ENCODE measurements at places on chromosomes 7 and 10.

DNA sequence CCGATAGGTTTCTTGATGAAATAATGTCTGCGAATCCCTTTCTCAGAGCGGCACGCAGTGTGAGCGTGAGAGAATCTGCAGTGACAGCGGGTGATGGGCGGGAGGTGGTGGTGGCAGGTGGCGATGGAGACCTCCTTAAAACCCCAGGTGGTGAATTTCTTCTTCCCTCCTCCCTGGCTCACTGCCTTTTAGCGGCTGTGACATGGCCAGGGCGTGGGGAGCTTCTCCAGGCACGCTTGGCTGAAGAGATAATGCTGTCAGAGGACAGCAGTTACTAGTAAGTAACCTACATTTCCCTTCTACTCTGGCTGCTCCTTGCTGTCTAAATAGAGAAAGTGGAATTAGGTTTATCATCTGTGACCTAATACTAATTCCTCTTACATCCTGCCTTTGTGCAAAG lies 141.4 kb upstream of the INSYN2A start:
- DNase-seq = no peak

DNA sequence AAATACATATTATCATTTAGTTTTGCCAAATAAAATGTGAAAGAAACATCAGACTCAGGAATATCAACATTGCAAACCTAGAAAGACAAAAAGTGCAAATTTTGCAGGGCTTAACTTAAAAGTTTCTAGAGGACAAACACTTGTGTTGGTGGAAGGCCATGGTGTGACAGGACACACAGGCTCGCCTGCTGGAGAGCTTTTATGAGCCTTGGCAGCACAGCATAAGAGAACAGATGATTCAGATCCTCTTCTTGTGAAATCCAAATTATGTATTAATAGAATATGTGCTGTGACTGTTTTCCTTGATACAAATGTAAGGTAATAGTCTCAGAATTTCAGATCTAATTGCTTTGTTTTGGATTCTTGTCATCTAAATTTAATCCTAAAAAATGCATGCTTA lies 72.9 kb upstream of the ABCB5 start:
- DNase-seq = peak; percentile 43

GRCh38 chr10:103284170-103284569 lies 7.2 kb downstream of the INA start:
- DNase-seq = no peak

- no peak for DNase-seq
These were observed 128.6 kb upstream of the KCTD7 start for GRCh38 chr7:66500087-66500486.

DNA sequence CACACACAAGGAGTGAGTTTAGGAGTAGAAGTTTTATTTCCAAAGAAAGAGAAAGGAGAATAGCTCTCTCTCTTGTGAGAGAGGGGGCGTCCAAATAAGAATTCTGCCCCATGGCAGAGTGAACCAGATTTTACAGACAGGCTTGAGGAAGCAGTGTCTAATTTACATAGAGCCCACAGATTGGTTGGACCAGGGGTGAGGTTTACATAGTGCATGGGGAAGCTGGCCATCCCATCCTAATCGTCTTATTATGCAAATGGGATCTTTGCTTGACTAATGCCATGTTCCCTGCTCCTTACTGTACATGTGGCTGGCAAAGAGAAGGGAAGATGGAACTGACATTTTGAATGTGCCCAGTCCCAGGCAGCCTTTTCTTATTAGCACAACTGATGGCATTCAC lies 60.0 kb upstream of the ACSM6 start:
- no peak for DNase-seq

- no peak for DNase-seq
These were observed 909.2 kb upstream of the AUTS2 start for GRCh38 chr7:68689087-68689433.

DNA sequence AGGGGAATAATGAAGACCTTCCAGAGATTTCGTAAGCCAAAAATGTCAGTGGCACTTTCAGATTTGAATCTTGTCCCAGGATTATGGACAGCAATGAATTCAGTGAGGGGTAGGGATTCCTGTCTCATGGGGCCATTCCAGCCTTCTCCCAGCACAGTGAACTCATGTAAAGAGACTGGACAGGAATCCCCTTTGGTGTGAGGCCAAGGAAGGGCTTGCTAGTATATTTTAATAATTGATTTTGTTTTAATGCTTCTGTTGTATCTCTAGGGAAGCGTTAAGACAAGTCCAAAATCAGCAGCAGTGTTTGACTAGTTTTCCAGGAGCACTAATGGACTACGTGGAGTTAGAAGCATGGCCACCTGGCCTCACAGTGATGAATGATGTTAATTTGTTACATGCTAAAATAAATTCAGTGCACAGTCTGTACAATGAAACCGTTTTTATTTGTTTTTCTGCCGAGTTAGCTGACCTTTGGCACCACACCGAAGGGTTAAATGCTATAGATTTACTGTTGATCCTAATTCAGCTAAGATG lies 214.0 kb upstream of the DKK1 start:
- no peak for DNase-seq

GRCh38 chr7:42452356-42452755 lies 215.3 kb upstream of the GLI3 start:
- no peak for DNase-seq

DNA sequence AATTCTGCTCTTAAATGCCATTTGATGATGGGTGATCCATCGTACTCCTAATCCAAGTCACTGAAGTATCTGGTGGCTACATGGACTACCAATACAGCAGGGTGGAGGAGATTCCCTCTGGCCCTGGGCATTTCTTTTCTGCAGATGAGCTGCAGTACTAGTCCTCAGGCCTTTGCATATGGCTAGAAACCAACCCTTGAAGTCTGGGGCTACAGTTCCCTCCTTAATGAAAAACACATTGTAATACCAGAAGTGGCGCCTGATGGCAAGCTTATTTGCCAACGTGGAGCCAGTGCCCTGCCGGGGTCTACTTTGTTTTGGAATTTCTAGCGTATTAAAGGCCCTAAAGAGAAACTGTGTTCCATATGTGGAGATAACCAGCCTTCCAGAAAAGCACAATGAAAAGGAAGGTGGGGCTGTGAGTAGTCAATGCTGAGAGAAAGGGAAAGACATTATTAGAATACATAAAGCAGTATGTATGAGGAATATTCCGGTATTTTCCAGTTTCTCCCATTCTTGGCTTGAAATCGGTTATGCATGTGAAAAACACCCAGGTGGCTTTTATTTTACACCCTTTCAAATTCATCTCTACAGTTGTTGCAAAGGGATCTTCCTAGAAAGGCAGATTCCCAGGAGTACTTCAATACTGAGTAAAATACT lies 368.8 kb downstream of the PRPF18 start:
- no peak for DNase-seq

DNA sequence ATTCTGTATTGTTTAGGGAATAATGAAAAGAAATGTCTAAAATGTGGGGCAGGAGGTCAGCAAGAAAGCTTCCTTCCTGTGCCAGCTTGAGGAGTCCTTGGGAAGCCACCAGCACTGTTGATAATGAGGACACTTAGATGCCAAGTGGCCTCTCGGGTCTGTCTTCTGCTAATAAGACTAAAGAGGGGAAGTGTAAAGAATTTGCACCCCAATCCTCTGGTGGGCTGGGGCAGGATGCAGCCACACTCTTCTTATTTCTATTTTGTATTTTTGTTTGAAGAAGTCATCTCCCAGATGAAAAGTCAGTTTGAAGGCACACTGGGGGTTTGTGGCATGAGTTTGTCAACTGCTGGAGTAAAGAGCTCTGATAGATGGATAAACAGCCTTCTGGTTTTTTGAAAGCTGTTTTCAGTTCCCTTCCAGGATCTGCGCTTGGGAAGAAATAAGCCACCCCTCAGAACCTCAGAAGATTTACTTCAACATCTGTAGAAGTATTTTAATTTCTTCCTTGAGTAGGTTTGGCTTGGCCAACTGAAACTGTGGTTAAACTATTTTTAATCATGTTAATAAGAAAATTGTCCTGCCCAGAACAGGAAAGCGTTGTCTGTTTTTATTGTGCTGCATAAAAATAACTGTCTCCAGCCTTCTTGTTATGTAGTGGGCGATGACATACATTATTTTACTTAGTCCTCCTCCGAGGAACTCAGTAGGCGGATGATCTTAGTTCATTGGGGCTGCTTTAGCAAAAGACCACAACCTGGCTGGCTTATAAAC lies 128.8 kb upstream of the GPR26 start:
- DNase-seq = no peak

GRCh38 chr10:113820507-113820906 lies 33.4 kb downstream of the DCLRE1A start:
- DNase-seq = no peak

DNA sequence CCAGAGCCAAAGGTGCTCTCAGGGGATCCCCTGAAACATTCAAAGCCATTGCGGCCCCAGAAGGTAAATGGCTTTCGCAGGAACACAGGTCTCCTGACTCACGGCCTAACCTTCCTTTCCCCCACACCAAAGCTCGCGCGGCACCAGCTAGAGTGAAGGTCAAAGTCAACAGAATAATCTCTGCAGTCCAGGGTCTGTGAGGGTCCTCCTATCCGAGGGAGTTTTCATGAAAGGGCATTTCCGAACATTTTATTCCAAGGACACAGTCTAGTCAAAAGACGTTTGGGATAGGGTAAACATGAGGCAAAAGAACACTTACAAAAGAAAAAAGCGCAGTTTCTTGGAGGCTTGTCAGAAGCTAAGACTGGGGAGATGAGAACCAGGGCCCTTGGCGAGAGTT lies 559 bp upstream of the STEAP2 start:
- DNase-seq = no peak

- DNase-seq = no peak
These were observed 40.4 kb downstream of the KCTD7 start for GRCh38 chr7:66669088-66669487.

DNA sequence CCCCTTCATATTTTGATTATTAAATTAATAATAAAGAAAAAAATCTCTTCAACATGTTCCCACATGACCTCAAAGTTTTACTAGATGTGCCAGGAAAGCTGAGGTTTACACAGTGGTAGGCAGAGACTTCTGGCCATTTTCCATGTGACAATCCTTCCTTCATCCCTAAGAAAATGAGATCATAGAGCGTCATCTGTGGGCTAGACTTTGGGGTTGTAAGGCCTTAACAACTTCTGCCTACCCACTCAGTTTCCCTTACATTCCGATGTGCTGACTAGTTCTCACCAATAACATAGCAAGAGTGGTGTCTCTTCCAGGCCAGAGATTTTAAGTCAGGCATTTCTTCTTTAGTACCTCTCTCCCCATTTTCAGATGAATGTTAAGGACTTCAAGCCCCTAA lies 171.1 kb upstream of the PHF14 start:
- DNase-seq = peak; percentile 0

DNA sequence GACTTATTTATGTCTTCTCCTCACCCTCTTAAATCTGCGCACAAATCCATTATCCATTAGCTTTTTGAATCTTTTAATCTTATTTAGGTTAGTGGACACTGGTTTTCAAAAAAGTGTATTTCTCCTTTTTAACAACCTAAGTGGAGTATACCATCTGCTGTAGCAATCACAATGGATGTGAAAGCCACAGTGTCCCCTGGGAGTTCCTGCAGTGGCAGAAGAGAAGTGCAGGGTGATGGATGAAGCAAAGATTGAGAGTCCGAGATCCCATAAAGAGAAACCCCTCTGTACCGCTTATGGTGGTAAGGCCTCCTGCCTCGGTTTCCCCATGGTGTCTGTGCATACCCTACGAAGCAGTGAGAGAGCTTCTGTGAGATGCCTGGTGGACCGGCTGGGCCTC lies 236.4 kb downstream of the COBL start:
- no peak for DNase-seq

DNA sequence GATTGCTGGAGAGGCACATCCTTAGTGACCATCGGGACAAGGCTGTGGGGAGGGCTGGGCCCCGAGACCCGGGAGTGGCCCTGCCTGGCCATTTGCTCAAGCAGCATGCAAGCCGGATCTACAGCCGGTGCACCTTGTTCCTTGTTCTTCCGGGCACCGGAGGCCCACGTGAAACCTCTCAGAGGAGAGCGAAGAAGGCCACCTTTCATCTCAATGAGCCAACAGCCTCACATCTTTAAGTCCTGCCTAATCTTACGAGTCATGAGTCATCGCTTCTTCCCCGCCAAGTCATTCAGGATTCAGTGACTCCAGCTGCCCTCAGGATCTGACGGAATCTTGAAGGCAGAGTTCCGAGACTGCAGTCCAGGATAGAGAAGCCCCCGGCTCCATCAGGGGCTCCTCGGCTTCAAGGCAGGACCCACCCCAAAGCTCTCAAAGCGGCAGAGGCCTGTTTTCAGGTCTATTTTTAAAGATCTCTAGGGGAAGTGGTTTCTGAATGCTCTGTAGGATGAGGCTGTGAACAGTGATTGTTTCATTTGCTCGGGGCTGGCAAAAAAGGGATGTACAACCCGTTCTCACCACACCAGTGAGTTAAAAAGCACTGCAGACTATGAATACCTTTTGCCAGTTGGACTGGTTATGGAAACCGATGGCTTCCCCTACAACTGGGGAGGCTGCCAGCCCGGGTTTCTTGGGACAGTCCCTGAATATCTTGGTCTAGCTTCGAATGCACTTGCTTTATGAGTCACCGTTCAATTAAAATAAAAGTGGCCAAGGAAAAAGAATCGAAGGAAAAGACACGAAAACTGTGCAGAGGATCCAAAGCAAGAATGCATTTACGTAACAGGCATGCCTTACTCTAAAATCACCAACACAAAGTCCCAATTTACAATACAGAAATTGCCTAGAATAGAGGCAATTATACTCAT lies 57.2 kb upstream of the ECHDC3 start:
- peak; percentile 71 for DNase-seq

- DNase-seq = no peak
These were observed 351.1 kb upstream of the KLF6 start for GRCh38 chr10:4136121-4136520.

- no peak for DNase-seq
These were observed 54.7 kb upstream of the AMPH start for GRCh38 chr7:38685851-38686250.

GRCh38 chr10:69549959-69550358 lies 23.3 kb downstream of the NEUROG3 start:
- no peak for DNase-seq

Measured in adipocyte (in vitro differentiated cells).